ENCODE measurements at places on chromosomes 2 and 18. TPM values are rescaled to one million over a fixed set of nuclear protein-coding genes. Genes with fewer than 3 reads are reported as not detected.

GRCh38 chr18:49510393-49511115 lies 23.5 kb upstream of the C18orf32 start:
- peak; percentile 24 for DNase-seq
- no peaks in the 10 kb centered on the region for H3K36me3 ChIP-seq
- no peak overlapping the region for H3K27ac ChIP-seq
- H3K4me1 ChIP-seq: no peaks in the 10 kb centered on the region
- no peaks in the 10 kb centered on the region for H3K27me3 ChIP-seq
- H3K4me3 ChIP-seq: no peak overlapping the region

DNA sequence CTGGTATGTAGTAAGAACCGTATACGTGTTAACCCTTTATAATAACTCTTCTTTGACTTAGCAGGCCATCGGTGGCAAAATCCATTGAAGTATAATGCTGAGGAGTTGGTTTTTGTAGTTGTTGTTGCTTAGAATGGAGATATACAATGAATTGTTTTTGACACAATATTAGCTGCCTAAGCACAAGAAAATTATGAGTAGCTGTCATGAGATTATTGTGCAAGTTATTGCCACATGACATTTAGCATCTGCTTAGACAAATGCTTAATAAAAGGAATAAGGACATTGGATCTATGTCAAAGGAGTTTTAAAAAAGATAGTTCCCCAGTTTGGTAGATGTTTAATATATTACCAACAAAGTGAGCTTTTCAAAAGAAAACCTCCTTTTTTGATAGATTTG lies 59.9 kb downstream of the ABCB11 start:
- DNase-seq: no peak
- H3K4me1 ChIP-seq: no peaks in the 10 kb centered on the region
- no peak overlapping the region for H3K4me3 ChIP-seq
- H3K27me3 ChIP-seq: no peaks in the 10 kb centered on the region

- no peak overlapping the region for H3K4me3 ChIP-seq
- H3K27ac ChIP-seq: no peak overlapping the region
- peaks cover 28% of the 10 kb centered on the region for H3K4me1 ChIP-seq
- no peaks in the 10 kb centered on the region for H3K27me3 ChIP-seq
- H3K36me3 ChIP-seq: no peaks in the 10 kb centered on the region
These were observed 48.6 kb downstream of the EMILIN2 start for GRCh38 chr18:2895391-2895790.

The DUSP19 gene
- polyA plus RNA-seq: 2.6 TPM

The MC5R gene
- polyA plus RNA-seq: not detected

Data from heart right ventricle (tissue), 16 donors.